ENCODE measurements at places on chromosomes 13 and 19.
A peak's percentile ranks its signal among the peaks of the same experiment; 100 is the strongest.

- no peak for DNase-seq
Measured at GRCh38 chr13:57813651-57814050, 182.1 kb downstream of the PCDH17 start.

DNA sequence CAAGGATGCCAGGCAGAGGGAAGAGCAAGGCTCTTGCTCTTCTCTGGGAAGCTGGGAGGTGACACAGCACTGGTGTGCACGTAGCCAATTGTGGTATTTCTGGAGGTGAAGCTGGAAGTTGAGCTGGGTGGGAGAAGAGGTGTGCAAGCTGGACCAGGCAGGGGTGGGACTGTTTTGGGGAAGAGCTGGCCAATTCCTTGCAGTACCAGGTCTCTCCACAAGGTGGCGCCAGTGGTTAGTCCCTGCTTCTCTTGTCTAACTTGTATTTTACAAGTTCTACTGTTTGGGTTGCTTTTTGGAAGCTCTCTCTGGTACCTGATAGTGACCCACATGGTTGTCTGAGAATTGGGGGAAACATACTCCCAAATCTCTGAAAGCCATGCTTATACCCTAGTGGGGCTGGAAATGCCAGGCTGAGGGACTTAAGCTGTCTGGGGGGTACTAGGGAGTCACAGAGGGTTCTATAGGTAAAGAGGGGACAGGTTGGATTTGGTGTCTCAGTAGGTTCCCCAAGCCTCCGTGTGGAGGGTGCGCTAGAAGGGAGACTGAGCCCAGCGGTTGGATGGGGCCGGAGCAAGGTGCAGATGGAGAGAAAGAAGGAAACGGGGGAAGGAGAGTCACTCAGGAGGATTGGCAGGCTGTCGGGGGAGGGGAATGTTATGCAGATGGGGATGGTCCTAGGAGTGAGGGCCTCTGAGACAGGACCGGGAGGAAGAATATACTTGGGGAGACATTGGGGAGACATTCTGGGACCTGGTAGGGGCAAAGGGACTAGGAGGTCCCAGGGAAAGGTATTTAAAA, 3.0 kb downstream of the HPN start:
- DNase-seq: peak; percentile 64

- DNase-seq: no peak
Measured at GRCh38 chr13:112069061-112069844, 2.3 kb downstream of the SOX1 start.

DNA sequence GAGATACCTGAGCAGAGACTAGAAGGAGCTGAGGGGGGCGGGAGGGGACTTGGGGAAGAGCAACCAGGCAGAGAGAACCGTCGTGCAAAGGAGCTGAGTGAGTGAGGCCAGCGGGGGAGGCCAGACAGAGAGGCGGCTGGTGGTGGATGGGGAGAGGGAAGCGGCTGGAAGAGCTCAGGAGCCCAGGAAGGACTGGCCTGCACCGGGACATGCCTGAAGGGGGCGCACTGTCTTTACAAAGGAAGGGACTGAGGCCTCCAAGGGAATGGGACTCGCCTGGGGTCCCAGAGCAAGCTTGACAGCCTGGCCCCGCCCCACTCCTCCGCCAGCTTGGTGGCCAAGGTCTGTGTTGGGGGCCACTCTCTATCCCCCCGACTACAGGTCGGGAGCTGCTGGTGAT, 14.9 kb downstream of the ONECUT3 start:
- DNase-seq: peak; percentile 76

GRCh38 chr13:51298812-51299211, 40.7 kb upstream of the SERPINE3 start:
- DNase-seq: no peak

DNA sequence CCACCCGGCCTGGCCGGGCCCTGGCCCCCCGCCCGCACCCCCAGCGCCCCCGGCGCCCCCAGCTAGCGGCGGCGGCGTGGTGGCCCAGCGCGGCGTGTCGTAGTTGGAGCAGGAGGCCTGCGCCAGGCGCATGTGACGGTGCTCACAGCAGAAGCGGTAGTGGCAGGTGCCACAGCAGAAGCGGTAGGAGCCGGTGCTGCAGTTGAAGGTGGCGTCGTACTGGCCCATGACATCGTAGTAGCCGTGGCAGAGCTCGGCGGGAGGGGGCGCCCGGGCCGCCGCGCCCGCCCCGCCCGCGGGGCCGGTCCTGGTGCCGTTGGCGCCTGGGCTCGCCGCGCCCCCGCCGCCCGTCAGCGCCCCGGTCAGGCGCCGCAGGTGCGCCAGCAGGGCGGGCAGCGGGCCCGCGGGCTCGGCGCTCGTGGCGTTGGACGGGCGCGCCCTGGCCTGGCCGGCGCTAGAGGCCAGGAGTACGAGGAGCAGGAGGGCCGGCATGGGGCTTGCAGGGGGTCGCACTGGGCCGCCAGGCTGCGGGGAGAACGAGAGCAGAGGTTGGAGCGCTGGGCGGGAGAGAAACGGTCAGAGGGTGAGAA, 633 bp downstream of the SHISA7 start:
- DNase-seq: peak; percentile 60

DNA sequence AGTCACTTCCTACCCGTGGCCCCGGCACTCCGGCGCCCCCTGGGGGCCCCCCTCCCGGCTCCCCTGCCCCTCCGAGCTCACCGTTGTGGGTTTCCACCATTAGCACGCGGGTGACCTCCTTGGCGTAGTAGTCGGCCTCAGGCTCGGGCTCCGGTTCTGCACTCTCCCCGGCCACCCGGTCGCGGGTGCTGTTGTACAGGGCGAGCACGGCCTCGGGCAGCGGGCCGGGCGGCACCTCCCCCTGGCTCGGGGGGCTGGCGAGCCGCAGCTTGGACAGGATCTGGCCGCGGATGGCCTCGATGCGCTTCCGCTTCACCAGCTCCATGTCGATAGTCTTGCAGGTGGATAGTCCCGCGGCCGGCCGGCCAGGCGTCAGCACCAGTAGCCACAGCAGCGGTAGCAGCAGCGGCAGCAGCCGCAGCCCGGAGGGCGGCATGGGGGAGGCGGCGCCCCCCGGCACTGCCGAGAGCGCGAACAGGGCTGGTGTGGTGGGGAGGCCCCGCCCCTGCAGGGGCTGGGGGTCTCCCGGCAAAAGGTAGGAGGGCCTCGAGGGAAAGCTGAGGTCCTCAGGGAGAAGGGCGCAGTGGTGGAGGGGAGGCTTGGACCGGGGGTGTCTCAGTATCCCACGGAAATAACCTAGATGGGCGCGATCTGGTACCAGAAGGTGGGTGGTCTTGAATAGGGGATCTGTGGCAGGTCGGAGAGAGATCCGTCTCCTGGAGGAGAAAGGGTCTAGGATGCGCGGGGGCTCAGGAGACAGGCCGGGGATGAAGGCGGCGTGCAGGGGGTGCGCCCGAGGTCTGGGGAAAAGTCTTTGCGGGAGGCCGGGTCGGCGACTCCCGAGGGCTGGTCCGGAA, 885 bp downstream of the TGFB1 start:
- DNase-seq: peak; percentile 75

GRCh38 chr19:5820785-5821184, 15.9 kb downstream of the NRTN start:
- no peak for DNase-seq

DNA sequence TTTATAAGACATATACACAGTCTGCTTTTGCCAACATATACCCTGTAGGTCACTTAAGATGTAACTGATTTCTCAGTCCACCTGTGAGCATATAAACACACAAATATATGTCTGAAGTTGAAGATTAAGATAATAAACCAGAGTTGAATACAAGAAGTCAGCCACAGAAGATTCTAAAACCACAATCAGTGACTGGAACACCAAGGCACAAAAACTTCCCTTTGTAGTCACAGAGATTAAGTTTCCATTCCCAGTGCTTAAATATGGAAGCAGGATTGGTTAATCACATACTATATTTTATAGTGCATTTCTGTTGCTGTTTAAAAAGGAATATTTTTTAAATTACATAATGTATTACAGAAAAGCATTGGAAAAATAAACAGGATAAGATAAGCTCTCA, 39.9 kb downstream of the MTMR6 start:
- DNase-seq: no peak

DNA sequence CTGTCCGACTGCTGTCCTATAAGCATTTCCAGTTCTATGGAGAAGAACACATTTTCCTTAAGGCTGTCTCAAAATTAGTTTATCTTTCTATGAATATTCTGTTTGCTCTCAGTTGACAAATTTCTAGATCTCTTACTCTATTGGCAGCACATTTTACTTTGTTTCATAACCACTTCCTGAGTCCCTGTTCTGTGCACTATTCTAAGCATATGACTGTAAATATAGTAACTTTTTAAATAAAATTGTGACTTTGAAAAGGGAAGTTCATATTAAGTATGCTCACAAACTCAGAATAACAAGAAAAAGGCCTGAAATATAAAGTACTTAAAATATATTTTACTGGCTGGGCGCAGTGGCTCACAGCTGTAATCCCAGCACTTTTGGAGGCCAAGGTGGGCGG, 56.5 kb upstream of the HTR2A start:
- no peak for DNase-seq

GRCh38 chr13:23628250-23628649, 58.0 kb downstream of the TNFRSF19 start:
- peak; percentile 38 for DNase-seq

DNA sequence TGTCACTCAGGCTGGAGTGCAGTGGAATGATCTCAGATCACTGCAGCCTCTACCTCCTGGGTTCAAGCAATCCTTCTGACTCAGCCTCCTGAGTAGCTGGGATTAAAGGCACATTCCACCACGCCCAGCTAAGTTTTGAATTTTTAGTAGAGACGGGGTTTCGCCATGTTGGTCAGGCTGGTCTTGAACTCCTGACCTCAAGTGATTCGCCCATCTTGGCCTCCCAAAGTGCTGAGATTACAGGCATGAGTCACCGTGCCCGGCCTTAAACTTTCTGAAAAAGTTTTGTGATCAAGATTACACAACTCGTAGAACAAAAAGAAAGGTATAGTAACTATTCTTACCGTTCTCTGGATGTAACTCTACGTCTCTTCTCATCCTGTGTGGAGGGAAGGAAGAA, 21.2 kb downstream of the DNMT1 start:
- DNase-seq: no peak

GRCh38 chr19:57473646-57474045, 3.7 kb downstream of the ZNF772 start:
- no peak for DNase-seq

DNA sequence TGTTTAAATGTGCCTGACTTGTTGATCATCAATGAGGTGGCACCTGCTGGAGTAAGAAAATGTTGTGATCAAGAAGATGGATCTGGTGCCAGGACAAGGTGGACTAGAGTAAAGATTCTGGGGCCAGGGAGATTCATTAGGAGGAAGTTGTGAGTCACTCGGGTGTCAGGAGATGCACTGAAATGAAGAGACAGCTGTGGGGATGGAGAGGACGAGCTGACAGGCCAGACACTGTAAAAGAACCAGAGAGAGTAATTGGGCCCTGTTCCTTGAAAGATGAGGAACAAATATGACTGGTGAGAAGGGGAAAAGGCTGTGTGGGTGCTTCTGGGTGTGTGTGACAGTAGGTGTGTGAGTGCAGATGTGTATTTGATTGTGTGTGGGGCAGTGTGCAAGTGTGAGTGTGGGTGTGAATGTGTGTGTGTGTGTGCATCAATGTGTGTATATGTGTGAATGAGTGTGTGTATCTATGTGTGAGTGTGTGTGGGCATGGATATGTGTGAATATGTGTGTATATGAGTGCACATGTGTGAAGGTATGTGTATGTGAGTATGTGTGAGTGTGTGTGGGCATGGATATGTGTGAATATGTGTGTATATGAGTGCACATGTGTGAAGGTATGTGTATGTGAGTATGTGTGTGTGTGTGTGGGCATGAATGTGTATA, 260.5 kb downstream of the RFC3 start:
- no peak for DNase-seq

- peak; percentile 77 for DNase-seq
Measured at GRCh38 chr19:35774274-35775045, 904 bp upstream of the ARHGAP33 start.

DNA sequence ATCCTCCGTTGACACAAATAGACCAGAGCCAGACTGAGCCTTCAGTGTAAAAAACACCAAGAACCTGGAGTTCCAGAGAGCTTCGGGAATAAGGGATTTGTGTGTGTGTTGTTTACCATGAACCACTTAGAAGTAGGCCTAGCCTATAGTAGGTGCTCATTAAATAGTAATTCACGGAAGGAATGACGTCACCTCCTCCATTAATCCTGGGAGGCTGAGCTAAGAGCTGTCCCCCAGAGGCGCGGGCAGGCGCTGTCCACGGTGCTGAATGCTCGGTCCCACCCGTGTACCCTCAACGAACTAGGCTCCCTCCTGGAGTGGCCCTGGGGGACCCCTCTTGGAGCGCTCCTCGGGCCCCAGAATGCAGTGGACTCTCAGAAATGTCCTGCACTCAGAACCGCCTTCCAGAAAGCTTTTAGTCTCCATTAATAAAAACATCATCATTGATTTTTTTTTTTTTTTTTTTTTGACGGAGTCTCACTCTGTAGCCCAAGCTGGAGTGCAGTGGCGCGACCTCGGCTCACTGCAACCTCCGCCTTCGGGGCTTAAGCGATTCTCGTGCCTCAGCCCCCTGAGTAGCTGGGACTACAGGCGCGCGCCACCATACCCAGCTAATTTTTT, 6.5 kb downstream of the UNC13A start:
- no peak for DNase-seq

GRCh38 chr13:96632536-96633320, 361.5 kb downstream of the OXGR1 start:
- DNase-seq: no peak

- DNase-seq: no peak
Measured at GRCh38 chr19:48900477-48901406, 630 bp downstream of the NUCB1 start.

- no peak for DNase-seq
Measured at GRCh38 chr19:20470345-20471135, 95.0 kb downstream of the ZNF737 start.

DNA sequence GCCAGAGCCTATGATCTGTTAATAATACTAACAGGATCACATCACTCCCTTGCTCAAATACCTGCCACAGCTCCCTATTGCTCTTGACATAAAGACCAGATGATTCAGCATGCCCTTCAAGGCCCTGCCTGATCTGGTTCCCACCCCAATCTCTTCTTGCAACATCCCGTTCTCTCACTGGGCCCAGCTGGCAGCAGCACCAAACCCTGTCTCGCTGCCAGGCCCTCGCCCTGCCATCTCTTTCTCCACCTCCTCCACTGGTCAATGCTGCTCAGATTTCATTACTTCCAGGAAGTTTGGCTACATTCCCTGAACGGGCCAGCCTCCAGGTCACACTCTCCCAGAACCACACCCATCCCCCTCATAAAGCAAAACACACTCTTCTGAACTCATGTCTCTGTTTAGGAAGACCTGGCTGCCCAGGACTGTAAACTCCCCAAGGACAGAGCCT, 8.6 kb upstream of the BCAT2 start:
- DNase-seq: no peak

- DNase-seq: no peak
Measured at GRCh38 chr13:112638157-112638750, 50.3 kb upstream of the TUBGCP3 start.

DNA sequence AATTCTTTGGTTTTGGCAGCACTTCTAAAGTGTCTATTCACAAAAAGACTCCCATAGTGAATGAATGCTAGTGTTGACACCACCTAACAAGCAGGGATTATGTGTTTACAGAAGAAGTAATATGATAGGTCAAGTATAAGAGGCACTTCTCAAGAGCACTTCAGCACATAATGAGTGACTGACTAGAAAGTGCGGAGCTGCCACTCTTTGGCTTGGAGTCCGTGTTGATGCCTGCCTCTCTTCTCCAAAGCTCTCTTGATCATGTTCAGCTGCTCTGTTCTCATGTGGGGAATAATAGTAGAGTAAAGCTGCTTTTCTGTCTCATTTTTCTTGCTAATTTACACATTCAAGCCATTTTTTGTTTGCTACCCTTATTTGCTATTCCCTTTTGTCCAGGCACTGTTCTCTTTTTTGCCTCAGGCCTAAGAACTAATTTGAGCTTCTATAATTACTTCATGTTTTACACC, 22.7 kb upstream of the MAB21L1 start:
- no peak for DNase-seq

- DNase-seq: peak; percentile 27
Measured at GRCh38 chr13:49935171-49936074, 717 bp downstream of the SPRYD7 start.

Data from WERI-Rb-1 (cell line).